ENCODE measurements at places on chromosomes 6 and 20. TPM values are rescaled to one million over a fixed set of nuclear protein-coding genes. Genes with fewer than 3 reads are reported as not detected.

DNA sequence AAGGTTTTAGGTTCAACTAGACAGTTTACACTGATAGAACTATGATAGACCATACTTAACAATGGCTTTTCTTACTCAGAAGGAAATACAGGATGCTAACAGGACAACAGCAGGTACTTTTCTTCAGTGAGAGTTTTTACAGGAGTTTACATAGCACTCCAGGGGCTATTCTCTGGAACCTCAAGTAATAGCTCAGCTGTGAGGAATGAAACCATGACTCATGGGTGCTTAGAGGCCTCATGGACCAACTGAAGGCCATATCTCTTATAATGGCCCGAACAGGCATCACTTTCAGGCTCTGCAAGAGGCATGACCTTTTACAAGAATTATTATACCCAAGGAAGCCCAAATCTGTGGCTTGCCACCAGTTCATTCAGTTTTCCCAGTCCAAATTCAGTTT is 31.8 kb downstream of the TREML1 start:
- no peak for DNase-seq

TREML2 gene
- total RNA-seq: not detected

SUMO4 gene
- 0.83 TPM for total RNA-seq

BANF2 gene
- not detected for total RNA-seq

MUC22 gene
- not detected for total RNA-seq

Measured in esophagus muscularis mucosa (tissue), 4 donors.